ENCODE measurements at places on chromosomes 12 and 14. TPM values are rescaled to one million over a fixed set of nuclear protein-coding genes. Genes with fewer than 3 reads are reported as not detected.

Gene ADAM21
- total RNA-seq, result 0.39 TPM

Gene KRT5
- not detected for total RNA-seq

Gene SDR9C7
- not detected for total RNA-seq

Gene FZD10
- total RNA-seq, result not detected

Gene TECPR2
- 8.4 TPM for total RNA-seq

Gene SIX6
- total RNA-seq, result not detected

Gene EPS8
- total RNA-seq, result 4.9 TPM

Measured in activated naive CD4-positive, alpha-beta T cell treated with anti-CD3 and anti-CD28 coated beads, Interleukin-2, amount 50 U/mL, for 72 hours (primary cell).